Activated naive CD4-positive, alpha-beta T cell treated with anti-CD3 and anti-CD28 coated beads, Interleukin-2, amount 50 U/mL, for 16 hours (primary cell): ENCODE measurements at places on chromosomes 16 and 17.

DNA sequence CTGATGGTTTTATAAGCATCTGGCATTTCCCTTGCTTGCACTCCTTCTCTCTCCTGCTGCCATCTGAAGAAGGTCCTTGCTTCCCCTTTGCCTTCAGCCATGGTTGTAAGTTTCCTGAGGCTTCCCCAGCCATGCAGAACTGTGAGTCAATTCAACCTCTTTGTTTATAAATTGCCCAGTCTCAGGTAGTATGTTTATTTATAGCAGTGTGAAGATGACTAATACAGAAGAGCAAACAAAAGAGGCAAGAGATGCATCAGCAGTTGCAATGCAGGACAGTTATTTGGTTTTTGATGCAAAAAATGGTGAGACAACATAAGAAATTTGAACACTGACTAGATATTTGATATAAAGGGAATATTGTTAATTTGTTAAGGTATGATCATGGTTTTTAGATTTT is 16.8 kb downstream of the TMEM100 start:
- no peak for DNase-seq

DNA sequence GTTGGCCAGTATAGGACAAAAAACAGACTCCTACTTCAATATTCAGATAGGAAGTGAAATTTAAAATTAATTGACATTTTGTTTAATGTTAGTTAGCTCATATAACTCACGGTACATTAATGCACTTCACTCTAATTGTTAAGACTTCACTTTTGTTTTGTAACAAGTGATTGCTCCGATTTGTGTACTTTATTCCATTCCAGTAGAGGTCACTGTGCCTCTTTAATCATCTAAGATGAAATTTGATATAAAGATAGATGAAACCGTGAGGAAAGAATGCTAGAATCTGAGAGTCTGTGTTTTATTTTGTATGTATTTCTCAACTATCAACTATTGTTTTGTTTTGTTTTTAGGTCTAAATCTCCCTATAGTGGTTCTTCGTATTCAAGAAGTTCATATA is 29.0 kb downstream of the RBBP6 start:
- DNase-seq = no peak

DNA sequence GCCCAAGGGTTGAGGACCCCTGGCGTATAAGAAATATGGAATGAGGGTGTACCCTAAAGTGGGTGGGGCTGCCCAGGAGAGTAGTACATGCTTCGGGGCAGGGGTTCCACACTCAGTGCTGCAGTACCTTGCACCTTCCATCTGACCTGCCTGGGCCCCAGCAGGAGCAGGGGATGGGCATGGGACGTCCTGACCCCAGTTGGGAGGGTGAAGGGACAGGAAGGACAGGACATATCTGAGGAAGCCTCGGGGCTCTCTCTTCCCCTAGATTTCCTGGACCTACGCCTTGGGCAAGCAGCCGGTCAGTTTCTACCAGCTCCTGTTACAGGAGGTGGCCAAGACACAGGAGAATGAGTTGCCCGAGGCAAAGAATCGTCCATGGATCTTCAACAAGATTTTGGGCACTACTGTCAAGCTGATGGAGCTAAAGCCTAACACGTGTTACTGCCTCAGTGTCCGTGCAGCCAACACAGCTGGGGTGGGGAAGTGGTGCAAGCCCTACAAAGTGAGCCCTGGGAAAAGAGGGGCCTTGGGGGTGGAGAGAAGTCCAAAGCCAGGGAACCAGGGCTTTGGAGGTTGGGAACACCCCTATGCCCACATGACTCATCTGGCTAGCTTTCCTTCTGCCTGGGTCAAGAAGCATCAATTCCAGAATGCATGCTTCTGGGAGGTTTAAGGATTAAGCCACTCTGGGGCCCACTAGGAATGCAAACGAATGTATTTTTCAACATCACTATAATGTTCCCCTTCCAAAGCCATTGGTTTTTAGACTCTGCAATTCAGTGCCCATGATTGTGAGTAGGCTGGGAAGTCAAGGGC is 7.9 kb downstream of the FNDC8 start:
- DNase-seq = no peak

- DNase-seq = no peak
Observed at GRCh38 chr17:3127451-3127850, at the start of gene OR1G1. OR1G1 (minus strand) TSS chr17:3127551; CDS start chr17:3127551, 0 bp downstream.

DNA sequence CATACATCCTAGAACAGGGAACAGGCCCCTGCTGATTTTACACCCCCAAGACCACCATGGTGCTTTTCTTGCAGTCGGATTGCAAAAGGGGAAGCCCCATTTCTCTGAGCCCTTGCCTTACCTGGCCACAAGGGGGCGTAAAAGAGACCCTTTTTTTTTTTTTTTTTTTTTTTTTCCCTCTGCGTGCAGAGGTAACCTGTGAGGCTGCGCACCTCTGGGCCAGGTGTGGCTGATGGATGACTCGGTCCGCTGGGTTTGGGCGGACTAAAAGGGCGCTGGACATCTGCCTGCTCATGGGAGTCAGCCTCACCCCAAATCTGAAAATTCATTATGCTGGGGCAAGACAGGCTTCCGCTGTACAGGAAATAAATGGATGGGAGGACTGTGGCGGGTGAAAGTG is 281.0 kb downstream of the CBLN1 start:
- no peak for DNase-seq

- no peak for DNase-seq
Observed at GRCh38 chr17:82332669-82333278, 792 bp downstream of the SECTM1 start.

DNA sequence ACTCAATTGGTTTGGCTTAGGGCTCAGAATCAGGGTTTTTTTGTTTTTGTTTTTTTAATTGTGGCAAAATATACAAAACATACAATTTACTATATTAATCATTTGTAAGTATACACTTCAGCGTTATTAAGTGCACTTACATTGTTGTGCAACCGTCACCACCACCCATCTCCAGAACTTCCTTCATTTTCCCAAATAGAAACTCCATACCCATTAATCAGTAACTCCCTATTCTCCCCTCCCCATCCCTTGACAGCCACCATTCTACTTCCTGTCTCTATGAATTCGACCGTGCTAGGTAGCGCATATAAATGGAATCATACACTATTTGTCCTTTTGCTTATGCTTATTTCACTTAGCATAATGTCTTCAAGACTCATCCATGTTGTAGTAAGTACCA is 45.2 kb upstream of the DHX40 start:
- no peak for DNase-seq

DNA sequence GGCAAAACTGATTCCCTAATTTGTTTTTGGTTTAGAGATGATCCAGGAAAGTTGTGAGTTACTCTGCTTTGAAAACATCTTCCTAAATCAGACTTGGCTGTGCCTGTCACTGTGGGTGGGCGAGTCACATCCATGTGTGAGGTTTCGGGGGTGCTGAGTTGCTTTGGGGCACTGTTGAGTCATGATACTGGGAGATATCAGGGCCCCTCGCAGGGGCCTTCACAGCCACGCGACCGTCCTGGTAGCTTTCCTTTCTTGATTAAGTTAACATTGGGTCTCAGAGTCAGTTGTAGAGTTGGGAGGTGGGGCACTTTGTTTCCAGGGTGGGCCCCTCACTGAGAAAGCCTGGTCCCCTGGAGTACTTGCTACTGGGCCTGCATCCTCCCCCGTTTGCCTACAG is 58.3 kb upstream of the LGALS9 start:
- DNase-seq = peak; percentile 63

DNA sequence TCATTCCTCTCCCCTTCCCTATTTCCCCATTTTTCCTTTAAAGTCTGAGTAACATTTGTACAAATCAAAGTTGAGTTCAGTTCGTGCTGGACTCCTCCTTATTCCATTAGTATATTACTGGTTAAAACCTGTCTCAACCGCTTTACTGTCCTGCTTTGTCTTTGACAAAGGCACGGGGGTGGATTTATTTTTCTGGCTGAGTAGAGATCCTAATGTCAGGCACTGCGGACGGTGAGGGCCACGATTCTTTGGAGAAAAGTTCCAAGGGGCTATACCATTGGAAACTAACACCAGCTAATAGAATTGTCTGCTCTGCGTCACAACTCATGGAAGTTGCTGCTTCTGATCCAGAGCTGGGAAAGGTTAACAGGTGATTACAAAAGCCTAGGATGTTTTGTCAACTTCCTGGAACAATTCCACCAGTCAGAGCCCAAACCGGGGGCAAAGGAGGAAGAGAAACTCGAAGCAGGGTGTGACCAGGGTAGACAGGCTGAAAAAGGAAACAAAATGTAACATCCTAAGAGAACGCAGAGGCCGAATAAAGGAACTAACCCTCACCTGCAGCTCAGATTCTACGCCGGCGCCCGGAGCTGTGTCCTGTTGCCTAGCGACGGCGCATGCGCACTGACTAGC is 12.4 kb downstream of the TAT start:
- DNase-seq = no peak

DNA sequence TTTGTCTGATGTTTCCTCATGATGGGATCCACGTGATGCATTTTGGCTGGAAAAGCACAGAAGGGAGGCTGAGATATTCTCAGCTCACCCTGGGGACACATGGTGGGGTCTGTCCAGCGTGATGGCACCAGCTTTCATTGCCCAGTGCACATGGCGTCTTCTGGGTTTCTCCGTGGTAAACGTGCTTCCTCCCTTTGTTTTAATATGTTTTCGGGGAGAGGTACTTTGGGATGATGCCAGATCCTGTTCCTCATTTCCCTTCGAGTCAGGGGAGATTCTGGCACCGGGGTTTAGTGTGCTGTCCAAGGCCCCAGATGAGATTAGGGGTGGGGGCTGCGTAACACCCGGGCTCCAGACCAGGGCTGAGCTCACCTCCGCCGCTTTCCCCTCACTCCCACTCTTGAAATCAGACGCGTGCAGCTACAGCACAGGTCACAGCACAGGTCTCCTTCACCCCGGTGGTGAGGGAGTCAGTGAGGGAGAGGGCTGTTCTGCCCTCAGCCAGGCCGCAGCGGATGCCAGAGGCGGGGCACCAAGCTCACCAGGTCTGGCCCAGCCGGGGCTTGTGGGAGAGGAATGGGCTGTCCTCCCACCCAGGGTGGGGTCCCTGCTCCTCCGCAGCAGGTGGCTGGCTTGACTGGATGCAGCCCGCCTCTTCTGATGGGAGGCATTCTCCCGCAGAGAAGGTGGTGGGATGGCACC is 33.9 kb downstream of the COX4I1 start:
- no peak for DNase-seq

- no peak for DNase-seq
Observed at GRCh38 chr17:68457168-68457538, at the start of gene WIPI1. WIPI1 (minus strand) TSS chr17:68457496; CDS start chr17:68457421, 75 bp downstream.

- no peak for DNase-seq
Observed at GRCh38 chr17:42251115-42251514, 25.1 kb downstream of the STAT5B start.

DNA sequence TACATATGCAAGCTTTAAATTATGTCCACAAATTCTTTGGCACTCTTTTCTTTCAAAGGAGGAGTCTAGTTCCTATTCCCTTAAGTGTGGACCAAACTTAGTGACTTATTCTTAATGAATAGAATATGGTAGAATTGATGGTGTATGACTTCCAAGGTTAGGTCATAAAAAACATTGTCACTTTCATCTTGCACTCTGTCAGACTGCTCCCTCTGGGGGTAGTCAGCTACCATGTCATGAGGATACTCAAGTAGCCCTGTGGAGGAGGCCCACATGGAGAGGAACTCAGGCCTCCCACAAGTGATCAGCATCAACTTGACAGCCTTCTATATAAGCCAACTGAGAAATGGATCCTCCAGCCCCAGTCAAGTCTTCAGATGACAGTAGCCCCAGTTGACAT is 58.0 kb upstream of the SCNN1B start:
- DNase-seq = no peak

GRCh38 chr16:75477680-75478473 is 13.4 kb upstream of the TMEM170A start:
- no peak for DNase-seq

DNA sequence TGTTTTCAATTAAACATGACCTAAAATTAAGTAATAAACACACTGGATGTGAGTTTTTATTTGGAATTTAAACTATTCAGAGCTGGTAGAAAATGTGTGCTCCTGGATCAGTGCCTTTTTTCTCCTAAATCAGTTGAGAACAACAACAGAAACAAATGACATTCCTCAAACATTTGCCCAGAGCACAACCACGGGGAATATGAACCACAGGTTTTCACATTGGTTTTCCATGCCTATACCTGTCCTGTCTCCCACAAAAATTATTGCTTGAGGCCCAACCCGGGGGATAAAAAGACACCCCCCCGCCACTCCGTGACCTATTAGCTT is 6.8 kb downstream of the HSBP1 start:
- no peak for DNase-seq

GRCh38 chr17:34242587-34243363 is 12.3 kb upstream of the CCL2 start:
- no peak for DNase-seq

DNA sequence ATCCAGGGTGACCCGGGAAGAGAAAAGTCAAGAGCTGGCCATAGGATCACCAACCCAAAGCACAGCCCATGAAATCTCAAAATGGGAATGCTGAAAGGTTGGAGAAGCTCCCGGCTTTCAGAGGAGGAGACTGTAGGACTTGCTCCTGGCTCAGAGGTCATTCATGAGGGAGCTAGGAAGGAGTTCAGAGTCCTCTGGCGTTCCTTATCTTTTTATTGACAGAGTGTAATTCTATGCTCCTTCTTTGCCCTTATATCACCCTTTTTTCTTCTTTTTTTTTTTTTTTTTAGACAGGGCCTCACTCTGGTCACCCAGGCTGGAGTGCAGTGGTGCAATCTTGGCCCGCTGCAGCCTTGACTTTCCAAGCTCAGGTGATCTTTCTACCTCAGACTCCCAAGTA is 27.3 kb upstream of the CNOT1 start:
- DNase-seq = no peak

GRCh38 chr17:64095144-64095882 is 34.6 kb downstream of the ERN1 start:
- DNase-seq = no peak

DNA sequence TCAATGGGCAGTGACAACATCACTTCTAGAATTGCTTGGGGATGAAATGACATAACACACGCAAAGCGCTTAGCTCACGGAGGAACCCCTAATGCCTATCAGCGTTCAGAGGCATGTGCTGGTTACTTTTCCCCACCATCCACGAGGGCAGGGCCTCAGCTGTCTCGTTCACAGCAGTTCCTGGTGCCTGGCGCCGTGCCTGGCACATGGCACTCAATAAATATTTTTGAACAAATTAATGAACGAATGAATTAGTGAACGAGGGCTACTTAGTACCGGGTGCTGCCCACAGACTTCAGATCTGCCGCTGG is 14.1 kb upstream of the CIBAR2 start:
- DNase-seq = no peak

GRCh38 chr16:18932243-18932987 is 6.2 kb upstream of the SMG1 start:
- no peak for DNase-seq

- DNase-seq = peak; percentile 39
Observed at GRCh38 chr17:79075446-79075750, 774 bp downstream of the ENGASE start.

DNA sequence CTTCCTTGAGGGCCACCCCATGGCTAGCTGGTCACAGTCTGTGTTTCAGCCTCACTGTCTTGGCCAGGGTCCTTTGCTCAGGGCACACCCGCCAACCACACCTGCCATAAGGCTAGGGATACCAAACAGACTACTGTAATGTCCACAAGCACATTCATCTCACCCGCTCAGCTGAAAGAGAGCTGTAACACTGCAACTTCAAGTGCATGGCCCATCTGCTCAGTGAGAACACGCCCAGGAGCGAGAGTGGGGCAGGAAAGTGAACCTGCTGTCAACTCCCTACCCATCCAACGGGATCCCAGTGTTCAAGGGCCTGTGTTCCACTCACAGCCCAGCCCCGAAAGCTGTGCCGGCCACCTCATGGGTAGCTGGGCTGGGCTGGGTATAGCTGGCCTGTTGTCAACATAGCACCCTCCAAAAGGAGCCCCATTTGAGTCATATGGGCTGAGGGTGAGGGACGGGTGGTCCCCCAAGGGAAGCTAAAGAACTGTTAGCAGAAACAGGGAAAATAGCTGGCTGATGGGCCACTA is 55.7 kb downstream of the SCNN1B start:
- no peak for DNase-seq
